M059J (cell line): ENCODE measurements at places on chromosomes 4 and X.

DNA sequence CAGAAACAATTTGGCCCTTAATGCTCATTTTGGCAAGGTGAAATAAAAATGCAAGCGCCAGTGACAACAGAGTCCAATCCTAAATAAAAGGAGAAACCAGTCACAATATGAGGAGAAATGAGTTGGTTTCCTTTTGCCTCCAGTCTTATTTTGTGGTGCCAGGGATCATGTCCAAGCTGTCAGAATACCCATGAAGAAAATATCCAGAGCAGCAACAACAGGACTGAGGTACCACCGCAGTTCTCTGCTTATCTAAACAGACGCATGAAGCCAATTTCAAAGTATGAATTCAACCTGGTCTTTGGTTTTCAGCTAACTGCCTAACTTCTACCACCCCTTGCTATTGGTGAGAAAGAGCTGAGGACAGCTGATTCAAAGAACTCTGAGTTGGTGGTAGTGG lies 199.9 kb upstream of the MAGEB2 start:
- DNase-seq: no peak

GRCh38 chr4:186192066-186192612 lies 772 bp downstream of the CYP4V2 start:
- DNase-seq: peak; percentile 17

- peak; percentile 71 for DNase-seq
Measured at GRCh38 chrX:70301716-70302115, 11.8 kb downstream of the KIF4A start.

DNA sequence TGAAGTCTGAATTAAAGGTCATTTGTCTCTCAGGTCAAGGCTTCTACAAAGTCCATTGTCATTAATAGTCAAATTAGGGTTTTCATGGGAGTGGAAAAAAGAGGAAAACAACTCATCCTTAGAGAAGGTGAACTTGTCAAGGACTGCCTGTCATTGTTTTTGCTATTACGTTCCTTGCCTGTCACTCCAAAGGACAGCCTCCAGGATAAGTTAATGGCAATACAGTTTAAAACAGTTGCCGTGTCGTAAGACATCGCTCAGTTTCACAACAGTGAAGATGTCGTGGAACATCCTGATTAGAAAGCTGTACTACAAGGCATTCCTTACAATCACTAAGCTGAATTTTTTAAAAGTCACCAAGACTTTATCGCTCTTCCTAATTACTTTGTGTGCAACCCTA lies 466.8 kb upstream of the SMIM31 start:
- DNase-seq: no peak

DNA sequence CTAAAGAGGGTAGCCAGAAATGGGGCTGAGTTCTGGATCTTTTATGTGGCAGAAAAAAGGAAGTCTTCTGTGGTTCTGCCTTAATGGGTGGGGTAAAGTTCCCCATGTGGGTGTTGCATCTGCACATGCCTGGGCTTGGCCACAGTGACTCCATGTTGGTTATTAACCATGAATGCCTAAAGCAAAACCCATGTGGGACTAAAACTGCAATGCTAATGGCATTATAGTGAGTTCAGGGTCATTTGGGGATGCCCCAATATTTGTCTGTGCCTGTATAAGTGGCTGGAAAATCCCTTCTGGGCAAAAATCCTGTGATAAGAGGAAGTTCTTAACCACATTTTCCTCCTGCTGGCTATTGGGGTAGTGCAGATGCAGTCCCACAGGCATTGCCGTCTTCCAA lies 857.4 kb downstream of the FAT4 start:
- no peak for DNase-seq

- peak; percentile 46 for DNase-seq
Measured at GRCh38 chr4:88008743-88009171, 1.3 kb downstream of the PKD2 start.

DNA sequence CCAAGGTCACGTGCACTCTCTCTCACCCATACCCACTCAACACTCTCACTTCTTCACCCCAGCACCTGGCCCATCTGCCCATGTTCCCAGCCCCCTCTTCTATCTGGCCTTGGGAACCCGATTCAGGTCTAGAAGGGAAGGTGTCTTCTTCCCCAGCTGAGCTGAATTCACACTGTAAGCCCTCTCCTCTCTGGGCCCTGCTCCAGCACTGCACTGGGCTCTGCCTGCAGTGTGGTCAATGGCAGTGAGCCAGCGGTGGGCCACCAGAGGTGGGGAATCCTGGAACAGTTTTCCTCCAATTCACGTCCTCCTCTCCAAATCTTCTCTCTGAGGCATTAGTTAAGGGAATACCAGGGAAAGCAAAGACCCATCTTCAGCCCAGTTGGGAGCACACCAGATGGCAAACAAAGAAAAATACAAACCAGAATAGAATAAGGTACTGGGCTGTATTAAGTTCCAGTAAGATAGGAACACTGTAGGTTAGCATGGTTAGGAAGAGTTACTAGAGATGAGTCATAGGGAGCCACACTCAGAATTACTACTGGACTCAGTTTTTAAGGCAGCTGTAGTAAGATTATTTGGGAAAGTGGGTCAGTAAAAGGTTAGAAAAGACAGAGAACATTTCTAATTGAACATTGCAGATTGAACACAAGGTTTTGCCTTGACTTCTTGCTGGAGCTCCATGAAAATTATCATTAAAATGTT lies 5.0 kb downstream of the AWAT2 start:
- DNase-seq: peak; percentile 15

GRCh38 chr4:18844726-18845125 lies 823.2 kb upstream of the LCORL start:
- DNase-seq: peak; percentile 3

DNA sequence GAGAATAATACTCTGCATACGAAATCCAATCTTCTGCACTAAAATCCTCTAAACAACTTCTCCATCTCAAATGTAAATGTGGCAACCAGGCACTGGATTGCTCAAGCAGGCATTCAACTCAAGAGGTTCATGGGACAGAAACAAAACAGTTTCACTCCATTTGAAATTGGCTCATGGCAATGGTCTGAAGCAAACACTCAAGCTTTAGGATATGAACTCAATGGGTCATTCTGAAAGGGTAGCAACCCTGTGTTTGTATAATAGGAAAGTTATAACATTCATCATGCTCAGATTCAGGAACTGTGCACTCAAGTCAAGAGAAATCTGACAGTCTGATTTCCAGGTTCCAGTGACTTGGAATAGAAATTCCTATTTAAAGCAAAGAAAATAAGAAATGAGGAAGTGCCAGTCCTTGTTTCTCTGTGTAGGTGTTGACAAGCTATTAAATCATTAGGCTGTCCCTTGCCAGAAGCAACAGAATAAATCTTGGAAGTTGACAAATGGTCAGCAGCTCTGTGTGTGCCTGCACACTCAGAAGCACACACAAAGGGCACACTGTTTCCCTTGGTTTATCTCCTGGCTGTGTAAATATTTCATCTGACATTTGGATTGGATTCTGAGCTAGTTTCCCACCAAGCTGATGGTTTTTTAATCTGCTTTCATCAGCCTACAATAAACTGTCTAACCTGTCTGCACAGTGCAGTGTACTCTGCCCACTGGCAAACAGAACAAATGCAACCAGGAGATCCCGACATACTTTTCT lies 75.9 kb upstream of the CITED1 start:
- no peak for DNase-seq

GRCh38 chrX:5180135-5180741 lies 1048.4 kb downstream of the NLGN4X start:
- DNase-seq: no peak

DNA sequence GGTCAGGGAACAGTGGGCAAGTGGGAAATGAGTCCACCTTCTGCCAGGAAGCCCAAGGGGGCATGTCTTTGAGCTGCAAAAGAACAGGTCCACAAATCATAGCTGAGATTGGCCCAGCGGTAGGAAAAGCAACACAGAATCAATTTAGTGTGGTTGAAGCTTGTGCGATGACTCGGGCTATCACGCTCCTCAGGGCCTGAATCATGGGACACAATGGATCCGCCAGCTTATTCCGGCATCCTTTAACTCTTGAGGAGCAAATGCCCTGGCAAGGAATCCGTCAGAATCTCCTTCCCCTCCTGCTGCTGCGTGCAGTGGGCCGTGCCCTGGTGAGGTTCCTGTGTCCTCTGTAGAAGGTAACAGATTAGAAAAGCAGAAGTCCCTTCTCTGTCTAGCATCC lies 98.0 kb downstream of the RELL1 start:
- DNase-seq: no peak

- peak; percentile 62 for DNase-seq
Measured at GRCh38 chr4:54228056-54228527, 1.0 kb upstream of the PDGFRA start.

DNA sequence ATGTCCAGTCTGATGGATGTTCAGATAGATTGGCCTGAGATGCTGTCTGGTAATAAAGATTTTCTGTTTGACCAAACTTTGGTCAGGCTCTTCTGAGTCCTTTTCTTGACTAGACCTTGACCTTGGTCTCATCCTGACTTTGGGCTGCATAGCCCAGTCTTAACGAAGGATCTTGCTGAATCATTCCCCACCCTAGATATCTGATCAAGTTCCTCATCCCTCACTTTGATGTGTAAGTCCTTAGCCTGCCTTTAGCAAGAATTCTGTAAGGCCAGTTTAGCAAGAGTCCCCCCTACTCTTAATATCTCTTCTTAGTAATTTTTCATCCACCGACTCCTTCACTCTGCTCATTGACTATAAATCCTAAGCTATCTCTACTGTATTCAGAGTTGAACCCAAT lies 244.4 kb upstream of the JADE1 start:
- DNase-seq: no peak

DNA sequence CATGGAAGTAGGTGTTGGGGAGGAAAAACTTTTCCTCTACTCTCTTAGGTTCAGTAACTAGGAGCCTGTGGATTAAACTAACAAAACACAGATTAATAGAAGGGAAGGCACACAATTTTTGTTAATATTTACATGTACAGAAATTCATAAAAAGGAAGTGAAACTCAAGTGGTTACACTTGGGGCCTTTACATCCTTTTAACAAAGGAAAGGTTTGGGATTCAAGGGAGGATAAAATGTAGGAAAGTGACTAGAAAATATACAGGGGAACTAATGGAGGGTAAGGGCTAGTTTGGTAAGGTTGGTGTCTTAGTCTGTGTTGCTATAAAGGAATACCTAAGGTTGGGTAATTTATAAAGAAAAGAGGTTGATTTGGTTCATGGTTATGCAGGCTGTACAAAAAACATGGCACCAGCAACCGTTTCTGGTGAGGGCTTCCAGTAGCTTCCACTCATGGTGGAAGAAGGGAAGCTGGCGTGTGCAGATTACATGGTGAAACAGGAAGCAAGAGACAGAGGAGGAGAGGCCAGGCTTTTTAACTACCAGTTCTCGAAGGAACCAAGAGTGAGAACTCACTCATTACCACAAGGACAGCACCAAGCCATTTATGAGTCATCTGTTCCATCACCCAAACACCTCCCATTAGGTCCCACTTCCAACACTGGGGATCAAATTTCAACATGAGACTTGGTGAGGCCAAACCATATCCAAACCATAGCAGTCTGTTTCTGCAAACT lies 124.4 kb downstream of the CHRDL1 start:
- peak; percentile 87 for DNase-seq

GRCh38 chr4:7759216-7759615 lies 180.4 kb downstream of the AFAP1 start:
- DNase-seq: no peak

- DNase-seq: no peak
Measured at GRCh38 chrX:95505721-95506120, 1178.9 kb upstream of the DIAPH2 start.

DNA sequence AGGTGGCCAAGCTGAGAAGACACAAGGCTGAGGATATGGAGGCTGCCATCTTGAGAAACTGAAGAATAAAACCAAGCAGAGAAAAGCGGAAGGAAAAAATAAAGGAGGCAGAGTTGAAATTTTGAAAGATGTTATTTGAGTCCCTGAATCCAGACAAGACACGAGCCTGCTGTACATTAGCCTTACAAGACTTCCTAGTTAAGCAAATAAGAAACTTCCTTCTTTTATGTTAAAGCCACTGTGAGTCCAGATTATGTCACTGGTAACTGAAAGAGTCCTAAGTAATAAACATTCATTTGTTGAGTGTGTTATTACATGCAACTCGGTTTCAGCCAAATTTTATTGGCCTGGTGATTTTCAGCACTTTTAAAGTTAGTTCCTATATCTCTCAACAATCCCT lies 30.4 kb downstream of the DRD5 start:
- DNase-seq: no peak

- DNase-seq: no peak
Measured at GRCh38 chrX:20685652-20686051, 418.9 kb upstream of the RPS6KA3 start.

DNA sequence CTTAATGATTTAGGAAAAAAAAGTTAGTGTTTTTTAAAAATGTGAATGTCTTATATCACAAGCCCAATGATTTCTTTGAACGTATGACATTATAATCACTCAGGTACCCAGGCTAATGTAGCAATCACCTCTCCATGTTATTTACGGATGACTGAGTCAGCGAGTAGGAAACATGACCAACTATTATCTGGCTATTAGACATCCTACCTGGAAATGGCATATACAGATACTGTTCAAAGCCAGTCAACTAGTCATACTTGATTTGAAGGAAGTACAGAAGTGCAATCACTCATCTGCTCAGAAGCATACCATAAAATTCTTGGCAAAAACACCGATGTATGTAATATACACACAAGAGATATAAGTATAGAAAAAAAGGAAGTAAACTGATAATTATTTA lies 732.5 kb downstream of the ARAP2 start:
- no peak for DNase-seq

GRCh38 chrX:107710617-107711391 lies 64.8 kb downstream of the TSC22D3 start:
- DNase-seq: peak; percentile 98
